ENCODE measurements at places on chromosomes 2 and 18.

DNA sequence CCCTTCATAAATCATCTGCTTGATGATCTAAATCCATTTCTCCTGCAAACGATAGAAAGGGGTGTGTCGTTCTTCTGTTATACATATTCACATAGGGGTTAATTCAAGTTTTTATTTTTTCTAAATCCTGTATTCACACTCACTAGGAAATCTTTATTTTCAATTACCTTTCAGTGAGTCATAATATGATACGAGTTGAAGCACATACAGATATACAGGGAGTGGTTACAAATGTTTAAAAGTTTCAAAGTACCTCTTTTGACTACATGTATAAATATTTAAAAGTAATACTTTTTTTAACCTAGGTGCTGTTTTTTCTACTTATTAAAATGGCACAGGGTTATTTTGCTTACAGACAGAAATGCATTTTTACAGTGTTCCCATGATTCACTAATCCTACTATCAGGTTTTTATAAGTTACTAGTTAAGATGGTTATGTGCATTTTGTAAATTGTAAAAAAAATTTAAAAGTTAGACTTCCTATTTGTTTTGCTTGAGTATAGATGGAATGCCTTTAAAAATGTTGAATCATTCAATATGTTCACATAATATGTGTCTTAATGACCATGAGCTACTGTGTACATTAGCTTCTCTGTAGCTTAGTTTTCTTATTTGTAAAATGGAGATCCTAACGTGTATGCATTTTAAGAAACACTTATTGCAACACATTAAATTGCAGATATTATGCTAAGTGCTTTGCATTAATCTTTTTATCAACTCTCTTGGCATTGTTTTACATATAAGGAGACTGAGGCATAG is 1378.1 kb downstream of the DSC3 start:
- DNase-seq: no peak

GRCh38 chr18:74840492-74841167 is 243.0 kb downstream of the ZNF407 start:
- DNase-seq: peak; percentile 42

DNA sequence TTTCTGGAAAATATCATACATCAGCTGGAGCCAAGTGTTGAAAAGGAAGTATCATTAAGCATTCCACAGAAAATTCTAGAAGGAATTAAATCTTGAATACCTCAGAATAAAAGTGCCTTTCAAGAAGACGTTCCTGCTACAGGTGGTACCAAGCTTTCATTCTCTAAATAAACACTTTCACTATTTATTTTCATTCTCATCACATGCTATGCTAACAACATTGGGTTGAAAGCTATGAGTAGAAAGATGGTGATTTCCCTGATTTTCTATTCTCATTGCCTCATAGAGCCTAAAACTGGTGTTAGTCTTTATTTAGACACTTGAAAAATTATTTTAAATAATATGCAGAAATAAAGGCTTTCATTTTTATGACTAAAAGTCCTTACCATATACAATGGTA is 324.7 kb downstream of the LRP1B start:
- DNase-seq: no peak

GRCh38 chr2:207231106-207231865 is 65.5 kb upstream of the KLF7 start:
- DNase-seq: no peak

- DNase-seq: peak; percentile 99
Measured at GRCh38 chr2:37829202-37829601, 95.9 kb upstream of the RMDN2 start.

GRCh38 chr2:169106563-169107545 is 37.5 kb downstream of the DHRS9 start:
- no peak for DNase-seq

DNA sequence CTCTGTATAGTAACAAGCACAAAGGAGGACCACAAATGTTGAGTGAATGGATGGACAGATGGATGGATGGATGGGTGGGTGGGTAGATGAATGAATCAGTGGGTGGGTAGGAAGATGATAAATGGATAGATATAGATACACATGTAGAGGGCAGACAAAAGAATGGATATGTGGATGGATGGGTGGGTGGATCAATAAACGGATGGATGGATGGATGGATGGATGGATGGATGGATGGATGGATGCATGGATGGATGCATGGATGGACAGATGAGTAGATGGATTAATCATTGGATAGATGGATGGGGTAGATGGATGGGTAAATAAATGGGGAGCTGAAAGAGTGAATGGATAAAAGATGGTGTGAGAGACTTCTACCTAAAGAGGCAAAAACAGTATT is 92.3 kb upstream of the GPR45 start:
- DNase-seq: no peak

- DNase-seq: no peak
Measured at GRCh38 chr2:188189356-188189755, 102.3 kb upstream of the GULP1 start.

GRCh38 chr18:24366328-24366727 is 31.3 kb downstream of the OSBPL1A start:
- DNase-seq: no peak
